ENCODE measurements at places on chromosomes 3 and 15.
A peak's percentile ranks its signal among the peaks of the same experiment; 100 is the strongest.

- DNase-seq, result no peak
These were observed 26.3 kb downstream of the MRAS start for GRCh38 chr3:138374573-138375134.

- peak; percentile 59 for DNase-seq
These were observed at the start of gene IGSF11 for GRCh38 chr3:119034256-119035013. Gene IGSF11, minus strand, starts transcription at chr3:119034846. Its CDS starts 264 bp downstream, at chr3:119034582.

DNA sequence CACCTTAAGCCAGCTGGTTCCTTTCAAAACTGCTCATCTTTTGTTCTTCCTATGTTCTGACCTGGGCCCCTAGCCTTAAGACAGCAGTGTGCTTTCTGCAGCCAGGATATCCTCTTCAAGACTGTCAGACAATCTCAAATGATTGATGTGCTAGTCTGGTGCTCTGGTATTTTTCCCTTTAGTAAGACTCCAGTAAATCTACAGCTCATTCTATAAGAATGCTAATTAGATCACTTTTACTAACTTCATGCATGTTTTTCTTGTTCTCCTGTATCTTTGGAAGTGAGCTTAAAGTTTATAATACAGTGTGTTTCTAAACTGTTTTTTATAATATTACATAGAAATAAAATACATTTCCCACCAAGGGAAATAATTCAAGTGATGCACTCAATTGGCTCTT, 220.9 kb upstream of the NANOGP8 start:
- no peak for DNase-seq

DNA sequence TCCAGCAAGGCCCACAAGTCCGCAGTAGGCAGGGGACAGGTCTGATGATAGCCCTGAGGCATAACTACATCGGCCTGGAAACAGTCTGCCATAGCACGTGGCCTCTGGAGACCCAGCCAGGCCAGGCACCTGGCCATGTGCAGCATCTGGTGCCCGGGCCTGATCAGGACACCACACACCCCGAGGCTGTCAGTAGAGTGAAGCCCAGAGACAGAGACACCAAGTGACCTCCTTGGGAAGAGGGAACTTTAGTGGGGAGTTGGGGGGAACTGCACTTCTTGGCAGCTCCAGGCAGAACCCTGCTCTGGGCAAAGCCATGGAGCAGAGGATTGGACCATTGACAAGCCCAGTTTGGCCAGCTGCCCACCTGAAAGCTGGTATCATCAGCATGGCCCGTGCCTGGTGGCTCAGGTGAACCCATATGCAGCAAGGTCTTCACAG, 1.2 kb downstream of the SHISA5 start:
- DNase-seq, result no peak

- DNase-seq, result no peak
These were observed 411 bp upstream of the PPP2R3A start for GRCh38 chr3:135965129-135965505.

- DNase-seq, result no peak
These were observed 404.5 kb downstream of the OCA2 start for GRCh38 chr15:27694506-27695087.

DNA sequence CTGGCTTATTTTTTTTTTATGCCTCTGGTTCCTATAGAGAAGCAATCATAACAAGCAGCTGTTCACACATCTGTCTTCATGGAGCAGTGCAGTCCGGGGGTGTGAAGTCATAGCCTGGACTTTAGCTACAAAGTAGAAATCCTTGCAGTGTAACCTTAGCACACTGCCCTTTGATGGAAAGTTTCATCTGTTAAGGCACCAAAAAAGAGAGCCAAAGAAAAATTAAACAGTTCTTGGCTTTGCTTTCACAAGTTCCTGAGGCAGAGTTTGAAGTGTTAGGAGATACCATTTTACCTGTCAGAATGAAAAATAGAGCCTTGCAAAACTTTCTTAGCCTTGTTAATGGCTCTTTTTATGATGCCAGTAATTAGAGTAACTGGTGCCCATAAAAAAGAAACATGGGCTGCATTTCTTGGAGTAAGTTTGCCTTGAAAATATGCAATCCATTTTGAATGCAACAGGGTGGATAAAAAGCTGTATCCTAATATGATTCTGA, 84.1 kb downstream of the PIK3R4 start:
- DNase-seq, result no peak

GRCh38 chr15:100338971-100339444, 2.8 kb downstream of the ADAMTS17 start:
- no peak for DNase-seq

DNA sequence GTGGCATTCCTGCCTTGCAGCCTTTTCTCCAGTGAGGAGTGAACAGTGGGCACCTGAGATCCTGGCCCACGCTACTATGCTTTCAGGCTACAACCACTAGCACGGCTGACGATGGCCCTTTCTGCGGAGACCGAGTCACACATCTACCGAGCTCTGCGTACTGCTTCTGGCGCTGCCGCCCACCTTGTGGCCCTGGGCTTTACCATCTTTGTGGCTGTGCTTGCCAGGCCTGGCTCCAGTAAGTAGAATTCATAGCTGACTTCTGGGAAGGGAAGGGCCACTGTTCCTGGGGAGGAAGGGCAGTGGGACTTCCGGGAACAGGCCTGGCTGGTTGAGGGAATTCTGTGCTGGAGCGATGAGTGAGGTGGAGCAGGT, 648 bp downstream of the CYB561D2 start:
- no peak for DNase-seq

GRCh38 chr3:18489939-18490338, 64.8 kb upstream of the SATB1 start:
- no peak for DNase-seq

GRCh38 chr3:110026421-110026820, 689.1 kb upstream of the DPPA4 start:
- no peak for DNase-seq

- no peak for DNase-seq
These were observed 248.3 kb downstream of the LPP start for GRCh38 chr3:188402229-188402628.

GRCh38 chr15:27358751-27359434, 387.9 kb downstream of the GABRG3 start:
- DNase-seq, result no peak

DNA sequence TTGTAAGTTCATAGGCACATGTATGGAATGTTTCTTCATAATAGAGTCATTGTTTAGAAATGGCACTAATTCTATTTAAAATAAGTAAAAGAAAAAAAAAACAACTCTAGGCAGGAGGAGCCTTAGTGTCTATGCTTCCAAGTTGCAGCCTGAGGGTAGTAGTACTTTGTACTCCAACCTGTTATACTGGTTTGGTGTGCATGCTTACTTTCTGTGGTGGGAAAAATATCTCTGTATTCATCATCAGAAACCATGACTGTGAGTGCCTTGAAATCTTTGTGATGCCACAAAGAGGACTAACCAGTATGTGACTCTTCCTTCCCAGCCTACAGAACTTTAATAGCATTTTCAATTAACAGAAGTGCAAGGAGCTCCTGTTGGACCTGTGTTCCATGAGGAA, 4.4 kb downstream of the NAALADL2 start:
- DNase-seq, result no peak

GRCh38 chr15:29369261-29369660, 99.6 kb upstream of the NSMCE3 start:
- no peak for DNase-seq

DNA sequence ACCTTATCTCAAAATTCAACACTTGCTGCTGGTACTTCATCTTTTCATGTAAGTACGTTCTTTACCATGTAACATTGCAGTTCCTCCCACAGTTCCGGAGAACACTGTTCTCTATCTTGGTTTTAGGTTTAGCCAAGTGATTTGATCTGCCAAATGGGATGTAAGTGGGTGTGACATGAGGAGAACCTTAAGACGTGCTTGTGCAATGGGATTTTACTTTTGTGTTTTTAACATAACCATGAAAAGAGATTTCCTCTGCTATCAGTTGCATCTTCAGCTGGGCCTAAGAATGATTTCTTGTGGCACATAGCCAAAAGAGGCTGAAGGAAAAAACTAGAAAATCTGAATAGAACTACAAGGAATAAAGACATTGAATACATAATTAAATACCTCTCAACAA, 894.5 kb upstream of the ALCAM start:
- no peak for DNase-seq

- DNase-seq, result no peak
These were observed 33.6 kb downstream of the PLA2G4D start for GRCh38 chr15:42060797-42061196.

- DNase-seq, result no peak
These were observed 110.5 kb downstream of the EPHB1 start for GRCh38 chr3:134905647-134905935.

DNA sequence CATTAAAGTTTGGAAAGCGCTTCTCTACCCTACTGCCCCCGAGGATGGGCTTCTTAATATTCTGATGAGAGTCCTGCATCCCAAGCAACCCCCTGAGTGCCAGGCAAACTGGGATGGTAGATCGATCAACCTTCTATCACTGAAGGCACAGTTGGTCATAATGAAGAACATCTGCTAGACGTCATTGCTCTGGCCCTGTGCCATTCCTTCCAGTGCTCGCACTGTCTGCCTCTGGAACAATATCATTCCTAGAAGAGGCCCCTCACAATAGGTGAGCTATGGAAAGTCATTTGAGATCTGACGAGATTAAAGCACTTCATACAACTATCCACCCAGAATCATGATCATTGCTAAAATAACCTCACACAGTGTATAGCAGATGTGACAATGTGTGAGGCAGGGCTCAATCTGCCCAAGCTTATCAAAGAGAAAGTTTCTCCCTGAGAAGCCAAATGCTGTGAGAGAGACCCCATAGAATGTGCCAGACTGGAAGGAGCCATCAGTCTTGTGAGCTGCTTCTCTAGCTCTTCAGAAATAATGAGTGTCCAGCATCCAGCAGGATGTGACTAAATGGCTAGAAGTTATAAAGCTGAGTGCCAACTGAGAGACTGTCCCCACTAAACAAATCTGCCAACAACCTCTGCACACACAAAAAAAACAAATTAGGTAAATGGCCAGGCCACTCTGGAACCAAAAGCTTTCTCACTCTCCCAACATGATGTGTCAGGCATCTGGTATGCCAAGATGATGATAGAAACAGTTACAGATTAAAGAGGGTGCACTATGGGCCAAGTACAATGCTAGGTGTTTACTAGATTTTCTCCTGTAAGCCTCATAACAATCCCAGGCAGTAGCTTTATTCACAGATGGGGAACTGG, 165.5 kb downstream of the NECTIN3 start:
- no peak for DNase-seq

DNA sequence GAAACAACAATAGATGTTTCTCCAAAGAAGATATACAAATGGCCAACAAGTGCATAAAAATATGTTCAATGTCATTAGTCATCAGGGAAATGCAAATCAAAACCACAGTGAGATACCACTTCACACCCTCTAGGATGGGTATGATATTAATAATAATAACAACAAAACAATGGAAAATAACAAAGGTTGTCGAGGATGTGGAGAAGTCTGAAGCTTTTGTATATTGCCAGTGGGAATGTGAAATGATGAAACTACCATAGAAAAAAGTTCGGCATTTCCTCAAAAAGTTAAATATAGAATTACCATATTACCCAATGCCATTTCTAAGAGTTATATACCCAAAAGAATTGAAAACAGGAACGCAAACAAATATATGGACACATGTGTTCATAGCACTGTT, 10.8 kb downstream of the BHLHE40 start:
- no peak for DNase-seq

GRCh38 chr3:162437480-162437879, 940.9 kb downstream of the OTOL1 start:
- no peak for DNase-seq

DNA sequence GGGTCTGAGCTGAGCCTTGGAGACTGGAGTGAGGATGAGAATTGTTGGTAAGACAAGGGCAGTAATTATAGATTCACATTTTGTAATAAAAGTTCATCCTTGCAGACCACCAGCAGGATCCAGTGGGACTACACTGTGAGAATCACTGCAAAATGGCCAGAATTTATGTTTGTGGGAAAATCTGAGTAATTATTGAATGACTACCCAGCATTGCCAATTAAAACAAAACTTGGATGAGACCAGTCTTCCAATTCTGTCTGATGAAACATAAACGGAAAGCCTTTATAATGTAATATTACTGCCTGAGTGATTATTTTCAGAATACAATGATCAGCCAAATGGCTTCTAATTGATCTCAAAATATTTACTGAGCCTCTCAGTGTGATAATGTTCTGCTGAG, 323.3 kb upstream of the C2CD4B start:
- DNase-seq, result no peak

DNA sequence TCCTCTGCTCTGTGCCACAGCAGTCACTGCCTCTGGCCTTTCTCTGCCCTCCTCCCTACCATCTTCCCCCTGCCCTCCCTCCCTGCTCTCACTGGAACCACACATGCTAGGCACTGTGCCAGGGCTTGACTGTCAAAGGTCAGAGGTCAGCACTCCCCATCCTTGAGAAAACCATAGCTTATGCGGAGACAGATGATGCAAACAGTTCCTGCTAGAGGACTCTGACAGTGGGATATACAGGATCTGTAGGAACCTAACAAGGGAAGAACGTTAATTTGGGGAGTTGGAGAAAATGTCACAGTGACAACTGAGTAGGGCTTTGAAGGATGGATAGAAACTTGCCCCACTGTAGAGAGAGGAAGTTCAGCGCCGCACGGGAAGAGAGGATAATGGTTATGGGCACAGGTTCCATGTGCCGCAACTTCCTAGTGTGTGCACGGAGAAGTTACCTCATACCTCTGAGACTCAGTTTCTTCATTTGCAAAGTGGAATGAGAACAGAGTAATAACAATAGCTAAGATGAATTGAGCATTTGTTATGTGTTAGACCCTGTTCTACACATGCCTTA, 29.3 kb upstream of the XYLB start:
- no peak for DNase-seq

GRCh38 chr15:95887666-95888390, 442.7 kb upstream of the NR2F2 start:
- no peak for DNase-seq

DNA sequence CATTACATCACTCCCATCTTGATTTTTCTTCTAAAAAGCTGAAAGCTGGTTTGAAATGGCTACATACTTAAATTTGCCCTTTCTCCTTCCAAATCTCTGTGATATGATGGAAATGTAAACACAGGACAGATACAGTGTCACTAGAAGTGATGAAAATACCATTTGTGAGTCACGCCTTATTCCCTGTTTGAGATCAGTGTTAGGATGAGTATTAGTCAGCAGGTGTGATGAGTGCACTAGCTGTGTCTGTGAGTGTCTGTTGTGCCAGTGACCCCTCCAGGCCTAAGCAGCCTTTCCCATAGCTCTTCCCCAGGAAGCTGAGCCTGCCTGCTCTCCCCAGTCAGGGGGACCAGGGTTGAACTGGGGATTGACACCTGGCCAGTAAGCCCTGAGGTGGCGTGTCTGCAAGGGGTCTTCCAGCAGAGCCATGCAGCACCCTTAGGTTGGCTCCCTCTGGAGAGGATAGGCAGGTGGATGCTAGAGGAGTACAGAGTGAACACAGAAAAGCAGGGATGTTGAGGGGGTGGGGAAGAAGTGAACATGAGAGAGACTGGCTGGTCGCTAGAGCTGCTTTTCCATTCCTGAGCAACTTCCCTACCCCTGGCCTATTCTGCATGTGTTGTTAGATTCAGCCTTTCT, 92.0 kb downstream of the PDE8A start:
- no peak for DNase-seq

GRCh38 chr3:181017690-181018089, 28.2 kb upstream of the DNAJC19 start:
- no peak for DNase-seq
